ENCODE measurements at places on chromosomes 12 and 14. TPM values are rescaled to one million over a fixed set of nuclear protein-coding genes. Genes with fewer than 3 reads are reported as not detected.

DNA sequence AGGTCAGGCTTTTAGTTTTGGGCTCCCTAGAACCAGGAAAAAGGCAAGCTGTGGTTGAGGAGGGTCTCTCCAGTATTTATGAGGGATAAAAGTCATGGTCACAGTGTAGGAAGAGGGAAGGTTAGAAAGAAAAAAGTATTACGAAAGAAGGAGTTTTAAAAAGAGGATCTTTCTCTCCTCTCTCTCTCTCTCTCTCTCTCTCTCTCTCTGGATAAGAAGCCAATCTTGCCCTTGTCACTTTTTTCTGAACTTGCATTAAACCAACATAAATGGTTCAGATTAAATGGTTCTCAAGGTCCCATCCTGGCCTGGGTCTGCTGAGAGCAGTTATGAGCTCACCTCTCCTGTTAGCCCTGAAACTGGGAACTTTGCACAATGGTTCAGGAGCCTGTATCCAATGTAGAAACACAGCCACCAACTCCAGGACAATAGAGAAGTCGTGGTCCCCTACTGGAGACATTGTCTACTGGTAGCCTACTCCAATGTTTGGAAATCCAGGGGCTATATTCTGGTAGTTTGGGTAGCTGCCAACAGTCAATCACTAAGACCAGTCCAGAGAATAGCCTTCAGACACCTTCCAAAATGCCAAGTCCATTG lies 131.9 kb downstream of the DAD1 start:
- DNase-seq = no peak

- DNase-seq = no peak
Observed at GRCh38 chr12:99024191-99024590, 379.1 kb downstream of the APAF1 start.

- no peak for DNase-seq
Observed at GRCh38 chr12:47725893-47726292, 603 bp upstream of the ENDOU start.

DNA sequence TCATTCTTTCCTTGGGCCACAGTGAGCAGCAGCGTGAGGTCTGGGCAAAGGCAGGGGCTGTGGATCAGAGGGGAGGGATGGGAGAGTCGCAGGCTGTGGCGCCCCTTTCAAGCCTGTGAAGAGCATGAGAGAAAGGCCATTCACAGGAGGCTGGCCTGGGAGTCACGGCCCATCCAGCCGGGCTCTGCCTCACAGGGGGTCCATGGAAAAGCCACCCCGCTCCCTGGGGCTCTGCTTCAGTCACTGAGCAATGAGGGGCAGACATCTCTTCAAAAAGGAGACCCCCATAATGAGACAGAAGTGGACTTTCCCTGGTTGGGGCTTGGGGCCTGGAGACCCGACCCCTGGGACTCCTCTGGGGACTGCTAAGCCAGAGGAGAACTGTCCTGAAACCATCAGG lies 117.0 kb upstream of the GSC start:
- no peak for DNase-seq

DNA sequence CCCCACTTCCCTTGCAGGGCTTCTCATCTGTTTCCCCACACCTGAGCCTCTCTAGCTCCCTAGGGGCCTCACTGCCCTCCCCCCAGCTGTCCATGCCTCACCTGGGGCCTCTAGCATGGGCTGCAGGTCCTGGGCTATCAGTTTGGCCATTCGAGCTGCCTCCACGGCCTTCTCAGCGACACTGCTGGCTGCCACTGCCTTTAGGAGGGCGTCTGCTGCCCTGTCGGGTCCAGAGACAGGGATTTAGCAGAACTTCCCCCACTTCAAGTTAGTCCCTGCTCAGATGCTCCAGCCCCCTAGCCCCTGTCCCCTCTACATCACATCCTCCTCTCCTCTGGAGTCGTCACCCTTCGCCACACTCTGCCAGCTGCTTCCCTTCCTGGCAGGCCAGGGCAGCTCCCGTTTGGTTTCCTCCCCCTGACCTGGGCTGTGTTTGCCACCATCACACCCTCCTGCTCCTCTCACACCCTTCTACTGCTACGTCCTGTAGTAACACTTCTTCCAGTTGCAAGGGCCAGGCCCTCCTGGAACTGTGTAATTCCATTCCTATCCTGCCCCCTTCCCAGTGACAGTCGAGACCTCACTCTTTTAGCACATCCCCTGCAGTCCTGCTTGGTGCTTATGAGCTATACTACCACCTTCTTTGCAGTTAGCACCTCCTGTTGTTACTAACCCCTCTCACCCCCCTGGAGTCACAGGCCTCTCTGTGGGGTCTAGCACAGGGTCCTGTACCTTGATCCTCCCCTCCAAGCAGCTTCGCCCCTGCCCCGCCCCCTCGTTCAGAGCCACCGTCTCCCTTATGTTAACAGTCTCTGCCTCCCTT lies 4.3 kb upstream of the AP1G2 start:
- DNase-seq = no peak

GRCh38 chr12:119666900-119667576 lies 895 bp upstream of the PRKAB1 start:
- DNase-seq = peak; percentile 43

DNA sequence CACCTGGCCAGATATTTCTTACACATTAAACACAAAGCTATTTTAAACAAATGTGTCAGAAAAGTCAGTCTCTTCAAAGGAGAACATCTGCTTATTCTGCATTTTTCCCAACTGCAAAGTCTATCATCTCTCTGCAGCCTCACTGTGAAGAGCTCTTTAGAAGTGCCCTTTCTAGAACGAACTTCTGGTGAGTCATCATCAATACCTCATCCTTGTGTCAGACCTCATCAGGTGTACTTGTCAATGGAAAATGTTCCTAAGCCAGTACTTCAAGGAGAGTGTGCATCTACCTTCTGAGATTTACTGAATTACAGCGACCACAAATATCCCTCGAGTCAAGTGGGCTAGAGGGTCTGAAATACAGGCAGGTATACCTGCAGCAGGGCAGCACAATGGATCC lies 457.3 kb downstream of the LRIG3 start:
- no peak for DNase-seq

DNA sequence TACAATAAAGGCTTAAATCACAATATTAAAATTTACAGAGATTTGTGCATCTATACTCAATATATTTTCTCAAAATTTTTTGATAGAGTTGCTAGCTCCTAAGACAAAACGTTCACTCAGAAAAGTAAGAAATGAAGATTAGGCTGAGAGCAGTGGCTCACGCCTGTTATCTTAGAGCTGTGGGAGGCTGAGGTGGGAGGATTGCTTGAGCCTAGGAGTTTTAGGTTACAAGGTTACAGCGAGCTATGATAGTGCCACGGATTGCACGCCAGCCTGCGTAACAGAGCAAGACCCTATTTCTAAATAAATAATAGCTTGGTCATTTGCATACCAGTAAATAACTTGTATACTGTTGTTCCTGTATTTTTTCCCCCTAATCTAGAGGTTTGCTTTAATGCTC lies 35.0 kb upstream of the CFL2 start:
- DNase-seq = no peak

GRCh38 chr12:98752726-98753125 lies 107.6 kb downstream of the APAF1 start:
- DNase-seq = no peak

DNA sequence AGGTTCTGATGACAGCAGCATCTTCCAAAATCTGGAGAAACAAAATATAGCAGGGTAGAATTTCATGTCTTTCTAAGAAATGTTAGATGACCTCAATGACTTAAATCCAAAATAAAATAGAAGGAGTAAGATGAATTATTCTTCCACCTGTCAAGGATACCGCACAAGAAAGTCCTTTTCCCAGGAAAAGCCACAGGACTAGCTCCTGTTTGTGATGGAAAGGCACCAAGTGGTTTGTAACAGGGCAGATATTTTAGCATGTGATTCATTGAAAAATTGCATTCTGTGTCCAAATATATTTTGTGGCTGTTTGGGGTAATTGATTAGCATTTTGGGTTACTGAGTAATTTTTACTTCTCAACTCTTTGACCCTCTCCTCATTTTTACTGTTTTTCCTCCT lies 2.7 kb downstream of the CD163L1 start:
- no peak for DNase-seq

DNA sequence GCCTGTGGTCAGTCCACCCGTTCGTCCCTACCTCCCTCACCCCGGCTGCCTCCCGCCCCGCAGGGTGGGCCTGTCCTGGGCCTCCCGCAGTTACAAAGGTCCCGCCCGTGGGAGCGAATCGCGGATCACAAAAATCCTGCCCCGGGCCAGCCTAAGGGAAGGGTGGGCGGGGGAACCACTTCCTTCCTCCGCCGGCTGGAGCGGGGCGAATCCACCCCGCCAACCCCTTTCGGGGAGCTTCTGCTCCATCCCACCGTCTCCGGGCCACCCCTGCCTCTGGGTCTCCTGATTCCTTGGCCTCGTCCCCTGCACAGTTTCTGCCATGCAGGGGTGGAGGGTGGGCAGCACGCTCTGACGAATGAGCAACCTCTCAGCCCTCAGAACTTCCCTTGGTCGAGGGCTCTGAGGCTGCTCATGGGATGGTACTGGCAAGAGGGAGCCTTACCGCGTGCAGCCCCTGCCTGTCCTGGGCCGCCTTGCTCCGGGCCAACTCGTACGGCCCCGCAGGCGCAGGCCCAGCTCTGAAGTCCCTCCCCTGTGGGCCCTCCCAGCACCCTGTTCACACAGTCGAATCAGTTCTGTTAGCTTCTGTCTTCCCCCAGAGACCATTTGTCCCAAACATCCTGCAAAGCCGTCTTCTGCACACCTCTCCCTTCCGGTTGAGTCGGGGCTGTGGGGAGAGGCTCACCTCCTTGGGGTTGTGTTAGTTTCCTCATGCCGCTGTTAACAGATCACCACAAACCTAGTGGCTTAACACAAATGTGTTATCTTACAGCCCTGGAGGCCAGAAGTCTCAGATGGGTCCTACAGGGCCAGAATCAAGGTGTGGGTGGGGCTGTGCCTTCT lies 589 bp upstream of the HVCN1 start:
- peak; percentile 69 for DNase-seq

DNA sequence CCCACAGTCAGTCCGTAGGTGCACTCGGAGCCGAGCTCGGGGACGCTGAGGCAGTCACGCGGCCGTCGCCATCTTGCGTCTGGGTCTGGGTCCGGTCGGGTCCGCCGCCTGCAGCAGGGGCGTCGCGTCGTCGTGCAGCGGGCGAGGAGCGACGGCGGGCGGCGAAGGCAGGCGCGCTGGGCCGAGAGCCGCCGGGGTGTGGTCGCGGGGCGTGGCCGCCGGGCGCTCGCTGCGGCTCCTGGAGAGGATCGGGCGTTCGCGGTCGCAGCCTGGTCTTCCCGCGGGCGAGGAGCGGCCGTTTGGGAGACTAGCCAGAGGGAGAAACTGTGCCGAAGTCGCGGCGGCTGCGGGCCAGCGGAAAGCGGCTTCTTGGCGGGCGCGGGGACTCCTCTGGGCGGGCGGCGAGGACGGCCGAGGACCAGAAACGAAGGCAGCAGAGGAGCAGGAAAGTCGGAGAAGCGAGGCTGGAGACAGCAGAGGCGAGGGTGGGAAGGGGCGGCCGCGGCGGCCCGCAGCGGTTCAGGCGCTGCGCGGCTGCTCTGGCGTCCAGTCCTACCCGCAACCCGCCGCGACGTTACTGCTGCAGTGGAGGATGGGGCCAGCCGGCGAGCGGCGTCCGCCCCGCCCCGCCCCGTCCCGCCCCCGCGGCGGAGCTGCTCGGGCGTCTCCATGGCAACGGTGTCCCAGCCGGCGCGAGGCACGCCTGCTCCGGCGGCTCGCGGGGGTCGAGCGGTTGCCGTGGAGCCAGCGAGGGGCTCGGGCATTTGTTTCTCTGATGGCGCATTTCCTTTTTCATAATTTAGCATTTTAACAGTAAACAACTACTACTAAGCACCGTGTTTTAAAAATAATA lies at the start of gene PNMA1:
TSS of gene PNMA1 (minus strand) at position 582 of the 853 bp plus-strand sequence. CDS start 745 bp downstream, outside the sequence.
- peak; percentile 84 for DNase-seq

The CNPY2 gene
- 57.3 TPM for total RNA-seq

The ASB2 gene
- total RNA-seq = 2.5 TPM

The ATF7IP gene
- total RNA-seq = 141 TPM

The HOXC6 gene
- total RNA-seq = not detected
